Stimulated activated naive B cell treated with anti-CD40 and anti-IgM and Interleukin-4, amounts not matched to agents 10 μg/mL and 1 μg/mL and 100 μg/mL, for 72 hours (primary cell): ENCODE measurements at places on chromosomes 4 and X.

- DNase-seq, result no peak
Measured at GRCh38 chrX:105876658-105877057, 54.3 kb downstream of the NRK start.

DNA sequence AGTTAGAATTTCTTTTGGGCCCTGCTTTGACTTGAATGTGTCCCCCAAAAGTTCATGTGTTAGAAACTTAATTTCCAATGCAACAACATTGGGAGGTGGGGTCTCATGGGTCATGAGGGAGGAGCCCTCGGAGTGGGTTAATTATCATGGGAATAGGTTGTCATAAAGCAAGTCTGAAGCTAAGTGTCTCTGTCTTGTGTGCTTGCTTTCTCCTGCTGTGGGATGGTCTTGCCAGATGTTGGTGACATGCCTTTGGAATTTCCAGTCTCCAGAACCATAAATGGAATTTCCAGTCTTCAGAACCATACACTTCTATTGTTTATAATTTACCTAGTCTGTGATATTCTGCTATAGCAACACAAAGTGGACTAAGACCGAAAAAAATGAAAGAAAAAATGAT is 71.6 kb downstream of the RASL11B start:
- DNase-seq, result no peak

DNA sequence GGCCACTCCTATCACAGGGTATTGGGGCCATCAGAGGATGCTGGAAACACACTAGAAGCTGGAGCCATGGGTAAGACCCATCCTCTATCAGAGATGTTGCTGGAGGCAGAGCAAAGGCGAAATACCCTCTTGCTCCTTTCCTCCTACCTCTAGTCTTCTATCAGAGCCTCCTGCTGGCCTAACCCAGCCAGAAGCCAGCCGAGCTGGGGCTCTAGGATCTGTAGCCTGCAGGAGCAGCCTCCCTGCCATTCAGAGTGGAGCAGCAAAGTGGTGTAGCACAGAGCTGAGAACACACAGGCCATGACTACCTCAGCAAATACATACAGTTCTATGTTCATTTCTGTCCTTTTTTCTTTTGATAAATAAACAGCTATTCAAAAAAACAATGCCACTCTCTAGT is 35.7 kb downstream of the GATB start:
- DNase-seq, result no peak

DNA sequence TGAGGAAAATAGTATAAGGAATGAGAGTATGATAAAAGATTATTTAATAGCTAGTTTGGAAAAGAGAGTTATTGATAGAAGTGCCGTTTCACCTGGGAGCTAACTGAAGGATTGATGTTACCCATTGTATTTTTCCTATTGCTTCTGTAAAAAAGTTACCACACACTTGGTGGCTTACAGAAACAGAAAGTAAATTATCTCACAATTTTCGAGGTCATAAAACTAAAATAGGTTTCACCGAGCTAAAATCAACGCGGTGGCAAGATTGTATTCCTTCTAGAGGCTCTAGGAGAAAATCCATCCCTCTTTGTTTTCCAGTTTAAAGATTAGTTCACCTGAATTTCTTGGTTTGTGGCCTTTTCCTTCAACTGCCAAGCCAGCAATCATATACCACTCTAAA is 11.1 kb upstream of the TRAM1L1 start:
- DNase-seq, result no peak

GRCh38 chrX:8189096-8189830 is 18.2 kb upstream of the VCX2 start:
- no peak for DNase-seq

DNA sequence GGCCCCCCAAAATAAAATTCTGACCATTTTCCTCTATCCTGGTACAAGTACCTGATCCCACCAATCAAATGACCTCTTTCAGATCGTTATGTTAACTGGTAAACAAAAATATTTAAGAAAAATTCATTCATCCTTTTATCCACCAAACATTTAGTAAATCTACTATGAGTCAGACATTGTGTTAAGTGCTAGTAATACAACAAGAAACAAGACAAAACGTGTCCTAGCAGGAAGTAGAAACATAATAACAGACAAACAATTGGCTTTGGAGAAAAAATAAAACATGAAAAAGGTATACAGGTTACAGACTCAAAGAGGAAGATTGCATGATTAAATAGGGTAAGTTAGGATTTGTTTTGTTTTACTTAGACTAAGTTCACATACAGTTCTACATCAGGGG is 43.7 kb downstream of the ANTXR2 start:
- DNase-seq, result no peak

DNA sequence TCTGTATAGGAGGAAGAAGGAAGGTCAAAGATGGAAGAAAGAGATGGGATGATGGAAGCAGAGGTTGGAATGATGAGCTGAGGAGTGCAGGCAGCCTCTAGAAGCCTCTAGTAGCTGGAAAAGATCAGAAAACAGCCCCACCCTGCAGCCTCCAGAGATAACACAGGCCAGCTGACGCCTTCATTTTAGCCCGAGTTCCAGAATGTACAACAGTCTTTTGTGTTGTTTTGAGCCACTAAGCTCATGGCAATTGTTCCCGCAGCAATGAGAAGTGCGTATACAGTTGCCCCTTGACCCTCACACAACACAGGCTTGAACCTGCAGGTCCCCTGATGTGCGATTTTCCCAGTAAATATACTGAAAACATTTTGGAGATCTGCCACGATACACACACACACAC is 72.0 kb downstream of the WFS1 start:
- DNase-seq, result no peak

DNA sequence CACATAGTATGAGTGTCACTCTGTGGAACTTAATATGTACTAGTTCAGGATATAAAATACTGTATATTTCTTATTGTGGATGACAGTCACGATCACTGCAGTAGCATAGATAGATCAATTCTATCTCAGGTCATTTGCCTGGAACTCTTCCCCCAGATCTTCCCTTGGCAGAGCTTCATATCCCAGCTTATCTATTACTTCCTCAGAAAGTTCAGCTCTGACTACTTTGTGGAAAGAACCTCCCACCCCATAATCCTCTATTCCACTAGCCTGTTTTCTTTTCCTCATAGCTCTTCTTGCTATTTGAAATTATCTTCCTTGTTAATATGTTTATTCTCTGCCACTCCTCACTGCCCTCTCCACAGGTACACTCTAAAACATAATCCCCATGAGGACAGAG is 10.9 kb downstream of the FAM241A start:
- DNase-seq, result no peak

GRCh38 chr4:156825074-156825473 is 146.5 kb downstream of the PDGFC start:
- DNase-seq, result no peak

DNA sequence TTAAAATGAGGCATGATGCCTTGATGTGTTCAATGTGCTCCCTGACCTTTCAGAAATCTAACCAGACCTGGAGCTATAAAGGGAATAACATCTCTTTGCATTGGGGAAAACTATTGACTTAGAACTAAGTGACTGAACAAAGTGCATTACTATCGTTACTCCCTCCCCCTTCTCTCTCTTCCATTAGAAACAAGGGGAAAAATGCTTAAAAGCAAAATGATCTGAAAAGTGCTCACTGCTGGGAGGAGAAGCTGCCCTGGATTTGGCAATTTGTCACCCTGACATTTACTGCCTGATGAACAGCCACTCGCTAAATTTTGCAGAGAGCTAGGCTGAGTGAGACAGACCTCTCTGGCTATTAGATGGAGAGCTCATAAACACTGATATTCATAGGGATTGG is 48.6 kb upstream of the PARM1 start:
- DNase-seq, result no peak

DNA sequence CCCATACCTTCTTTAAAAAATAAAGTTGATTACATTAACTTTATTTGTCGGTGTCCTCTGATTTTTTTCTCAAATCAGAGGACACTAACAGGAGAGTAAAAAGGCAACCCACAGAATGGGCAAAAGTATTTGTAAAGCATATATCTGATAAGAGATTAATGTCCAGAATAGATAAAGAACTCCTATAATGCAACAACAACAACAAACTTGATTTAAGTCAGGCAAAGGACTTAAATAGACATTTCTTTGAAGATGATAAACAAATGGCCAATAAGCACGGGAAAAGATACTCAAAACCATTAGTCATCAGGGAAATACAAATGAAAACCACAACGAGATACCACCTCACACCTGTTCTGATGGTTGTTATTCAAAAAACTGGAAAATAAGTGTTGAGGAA is 28.7 kb downstream of the DOCK11 start:
- no peak for DNase-seq
